ENCODE measurements at places on chromosomes 11 and 22. TPM values are rescaled to one million over a fixed set of nuclear protein-coding genes. Genes with fewer than 3 reads are reported as not detected.

DNA sequence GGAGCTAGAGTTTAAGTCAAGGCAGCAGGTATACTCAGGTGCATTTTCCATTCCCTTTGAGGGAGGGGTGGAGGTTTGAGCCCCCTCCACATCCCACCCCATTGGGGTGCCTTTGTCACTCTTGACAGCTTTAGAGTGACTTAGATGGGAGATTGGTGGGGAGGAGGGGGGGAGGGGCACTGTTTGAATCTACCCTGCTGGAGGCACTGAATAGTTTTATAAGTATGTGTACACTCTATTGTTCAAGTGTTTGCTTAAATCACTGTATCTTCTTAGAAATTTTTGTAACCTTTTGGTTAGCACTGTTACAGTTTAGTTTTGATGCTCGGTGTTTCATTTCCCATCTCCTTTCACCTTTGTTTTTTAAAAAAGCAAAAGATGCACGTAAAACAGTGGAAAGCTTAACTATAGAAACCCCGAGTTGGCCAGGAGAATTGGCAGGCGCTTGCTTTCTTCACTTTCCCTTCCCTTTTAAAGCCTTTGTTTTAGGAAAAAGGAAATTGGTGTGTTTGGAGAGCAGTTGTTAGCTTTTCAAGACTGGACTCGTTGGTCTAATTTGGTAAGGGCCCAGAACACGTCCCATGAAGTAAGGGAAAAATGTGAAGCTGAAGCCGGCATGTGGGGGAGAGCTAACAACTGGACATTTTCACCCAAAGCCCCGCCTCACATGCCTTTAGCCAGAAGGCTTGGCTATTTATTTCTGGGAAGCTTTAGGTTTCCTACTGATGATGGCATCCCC lies 42.8 kb downstream of the TNRC6B start:
- no peak for DNase-seq

The CCDC34 gene
- 5.6 TPM for total RNA-seq

GRCh38 chr22:28791841-28792490 lies 8.4 kb downstream of the XBP1 start:
- no peak for DNase-seq

GRCh38 chr11:88801484-88802123 lies 264.2 kb downstream of the GRM5 start:
- DNase-seq: no peak

The RBM14 gene
- total RNA-seq: 49.9 TPM

DNA sequence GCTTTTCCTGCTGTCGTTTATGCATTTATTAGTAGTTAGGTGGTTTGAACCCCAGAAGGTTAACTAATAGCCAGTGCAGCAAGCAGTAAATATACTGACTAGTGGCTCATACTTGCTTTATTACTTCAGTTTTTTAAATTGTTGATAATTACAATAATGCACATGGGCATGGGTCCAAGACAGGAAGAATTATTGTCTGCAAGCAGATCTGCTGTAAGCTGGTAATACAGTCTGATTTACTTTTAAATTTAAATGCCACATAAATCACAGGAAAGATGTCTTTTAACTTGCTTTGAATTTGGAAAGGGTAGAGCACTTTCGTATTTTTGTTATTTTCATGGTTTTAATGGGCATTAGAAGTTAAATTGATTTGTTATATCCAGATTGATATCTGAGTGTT lies 27.1 kb downstream of the APLP2 start:
- DNase-seq: no peak

The IFITM2 gene
- 55.0 TPM for total RNA-seq

All from kidney epithelial cell (primary cell).